ENCODE measurements at places on chromosomes 7 and 10.

- DNase-seq: no peak
Observed at GRCh38 chr10:66792441-66792840, 133.4 kb upstream of the LRRTM3 start.

DNA sequence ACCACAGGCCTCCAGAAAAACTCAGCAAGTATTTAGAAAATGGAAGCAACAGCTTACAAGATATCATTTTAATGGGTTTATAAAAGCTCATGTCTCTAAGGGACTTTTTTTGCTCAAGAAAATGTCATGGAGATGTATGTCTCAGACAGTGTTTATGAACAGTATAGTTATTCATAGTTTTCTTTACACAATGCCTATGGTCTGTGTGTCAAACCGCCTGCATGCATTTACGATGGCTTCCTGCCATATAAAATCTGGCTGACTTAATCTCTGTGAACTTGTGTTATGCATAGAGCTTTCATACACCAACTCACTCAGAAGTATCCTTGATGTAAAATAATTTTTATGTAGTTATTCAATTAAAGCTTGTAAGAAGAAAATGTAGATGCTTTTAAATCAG is 1314.2 kb upstream of the LRRTM3 start:
- DNase-seq: no peak

- no peak for DNase-seq
Observed at GRCh38 chr10:29205787-29206186, 83.1 kb upstream of the LYZL1 start.

DNA sequence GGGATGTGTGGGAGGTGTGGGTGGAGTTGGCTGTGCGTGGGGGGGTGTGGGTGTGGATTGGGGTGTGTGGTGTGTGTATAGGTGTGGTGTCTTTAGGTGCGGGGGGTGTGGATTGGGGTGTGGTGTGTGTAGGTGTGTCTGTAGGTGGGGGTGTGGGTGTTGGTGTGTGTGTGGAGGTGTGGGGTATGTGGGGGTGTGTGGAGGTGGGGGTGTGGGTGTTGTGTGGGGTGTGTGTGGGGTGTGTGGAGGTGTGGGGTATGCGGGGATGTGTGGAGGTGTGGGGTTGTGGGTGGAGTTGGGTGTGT is 33.9 kb downstream of the SPDYE17 start:
- no peak for DNase-seq

- no peak for DNase-seq
Observed at GRCh38 chr7:68619526-68619925, 978.7 kb upstream of the AUTS2 start.

- DNase-seq: no peak
Observed at GRCh38 chr7:5425507-5426225, 2.0 kb upstream of the TNRC18 start.

GRCh38 chr7:77699056-77699455 is 2.8 kb downstream of the RSBN1L start:
- no peak for DNase-seq

GRCh38 chr7:156503196-156503595 is 137.4 kb upstream of the RNF32 start:
- no peak for DNase-seq

DNA sequence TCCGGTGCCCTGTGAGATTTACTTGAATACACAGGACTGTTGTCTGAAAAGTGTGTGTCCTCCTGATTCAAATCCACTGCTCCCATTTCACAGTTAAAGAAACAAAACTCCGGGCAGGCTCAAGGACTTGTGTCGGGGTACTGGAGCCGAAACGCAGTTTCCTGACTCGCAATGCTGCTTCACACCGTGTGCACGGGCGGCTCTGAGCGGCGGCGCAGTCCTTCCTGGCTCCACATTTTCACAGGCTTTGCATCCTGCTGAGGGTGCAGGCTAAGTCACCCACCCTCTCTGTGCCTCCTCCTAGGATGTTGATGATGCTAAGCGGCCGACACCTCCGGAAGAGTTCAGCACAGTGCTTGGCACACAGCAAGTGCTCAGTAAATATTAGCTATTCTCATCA is 65.4 kb downstream of the SLIT1 start:
- DNase-seq: no peak

DNA sequence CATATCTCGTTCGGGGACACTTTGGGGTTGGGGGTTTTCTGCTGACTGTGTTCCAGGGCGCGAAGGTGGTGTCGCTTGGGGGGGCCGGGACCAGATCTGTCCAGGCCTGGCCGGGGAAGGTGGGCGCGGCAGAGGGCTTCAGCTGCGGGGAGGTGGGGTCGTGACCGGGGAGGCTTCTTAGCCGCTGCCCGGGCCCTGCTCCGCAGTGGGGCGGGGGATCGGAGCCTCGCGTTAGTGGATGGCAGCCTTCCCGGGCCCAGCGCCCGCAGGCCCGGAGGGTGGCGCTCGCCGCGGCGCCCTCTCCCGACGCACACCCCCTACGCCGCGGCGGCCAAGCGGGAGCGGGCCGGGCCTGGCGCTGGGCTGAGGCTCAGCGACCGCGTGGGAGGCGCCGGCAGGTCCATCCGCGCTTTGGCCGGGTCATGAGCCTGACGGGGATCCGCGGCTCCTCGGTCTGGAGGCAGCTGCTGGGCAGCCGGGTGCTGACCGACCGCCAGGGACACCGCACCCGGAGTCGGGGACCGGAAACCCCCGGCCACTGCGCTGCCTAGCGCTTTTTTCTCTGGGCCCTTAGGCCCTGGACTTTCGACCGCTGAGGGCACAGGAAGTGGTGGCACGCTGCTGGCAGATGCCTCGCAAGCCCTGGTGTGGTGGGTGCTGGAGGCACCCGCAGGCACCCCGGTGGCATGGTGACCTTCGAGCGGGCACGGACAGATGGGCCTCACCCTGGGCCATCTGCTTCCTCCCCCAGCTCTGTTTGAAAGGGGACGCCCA is 1.2 kb downstream of the AGAP3 start:
- no peak for DNase-seq

GRCh38 chr7:29397398-29397797 is 166.2 kb upstream of the PRR15 start:
- no peak for DNase-seq

- no peak for DNase-seq
Observed at GRCh38 chr7:94396037-94396431, 1.3 kb downstream of the COL1A2 start.

DNA sequence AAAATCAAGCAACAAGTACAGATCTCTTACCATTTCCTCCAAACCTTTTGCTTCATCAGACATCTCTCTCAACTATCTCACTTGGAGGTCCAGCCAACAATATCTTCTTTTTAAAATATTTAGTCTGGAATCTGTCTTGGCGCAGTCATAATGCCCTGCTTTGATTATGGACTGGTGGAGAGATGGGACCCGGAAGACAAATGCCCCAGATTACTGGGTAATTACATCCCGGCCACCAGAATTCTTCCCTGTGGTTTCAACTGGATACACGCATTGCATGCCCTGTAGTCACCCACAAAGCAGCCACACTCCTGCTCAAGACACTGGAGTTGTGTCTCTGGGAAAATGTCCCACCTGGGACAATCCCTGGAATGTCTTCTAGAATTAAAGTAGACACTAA is 65.5 kb downstream of the BPGM start:
- DNase-seq: no peak

- DNase-seq: no peak
Observed at GRCh38 chr7:116679500-116679899, 7.5 kb downstream of the MET start.

GRCh38 chr10:113386005-113386404 is 166.8 kb upstream of the HABP2 start:
- no peak for DNase-seq

GRCh38 chr7:33981226-33981625 is 75.9 kb downstream of the BMPER start:
- no peak for DNase-seq

GRCh38 chr7:77315182-77315591 is 101.0 kb downstream of the GSAP start:
- no peak for DNase-seq

DNA sequence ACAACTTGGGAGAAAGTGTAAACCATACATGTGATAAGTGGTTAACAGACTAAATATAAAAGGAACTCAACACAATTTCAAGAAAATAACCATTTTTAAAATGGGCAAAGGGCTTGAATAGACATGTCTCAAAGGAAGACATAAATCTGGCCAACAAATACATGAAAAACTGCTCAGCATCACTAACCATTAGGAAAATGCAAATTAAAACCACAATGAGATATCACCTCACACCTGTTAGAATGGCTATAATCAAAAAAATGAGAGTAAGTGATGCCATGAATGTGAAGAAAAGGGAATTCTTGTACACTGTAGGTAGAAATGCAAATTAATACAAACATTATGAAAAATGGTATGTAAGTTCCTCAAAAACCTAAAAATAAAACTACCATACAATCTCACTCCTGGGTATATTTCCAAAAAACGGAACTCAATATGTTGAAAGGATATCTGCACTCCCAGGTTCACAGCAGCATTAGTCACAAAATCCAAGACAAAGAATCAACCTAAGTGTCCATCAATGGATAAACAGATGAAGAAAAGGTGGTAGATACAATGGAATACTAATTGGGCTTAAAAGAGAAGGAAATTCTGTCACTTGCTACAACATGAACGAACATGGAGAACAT is 5.6 kb downstream of the SNX13 start:
- no peak for DNase-seq
